ENCODE measurements at places on chromosomes 13 and 19.

DNA sequence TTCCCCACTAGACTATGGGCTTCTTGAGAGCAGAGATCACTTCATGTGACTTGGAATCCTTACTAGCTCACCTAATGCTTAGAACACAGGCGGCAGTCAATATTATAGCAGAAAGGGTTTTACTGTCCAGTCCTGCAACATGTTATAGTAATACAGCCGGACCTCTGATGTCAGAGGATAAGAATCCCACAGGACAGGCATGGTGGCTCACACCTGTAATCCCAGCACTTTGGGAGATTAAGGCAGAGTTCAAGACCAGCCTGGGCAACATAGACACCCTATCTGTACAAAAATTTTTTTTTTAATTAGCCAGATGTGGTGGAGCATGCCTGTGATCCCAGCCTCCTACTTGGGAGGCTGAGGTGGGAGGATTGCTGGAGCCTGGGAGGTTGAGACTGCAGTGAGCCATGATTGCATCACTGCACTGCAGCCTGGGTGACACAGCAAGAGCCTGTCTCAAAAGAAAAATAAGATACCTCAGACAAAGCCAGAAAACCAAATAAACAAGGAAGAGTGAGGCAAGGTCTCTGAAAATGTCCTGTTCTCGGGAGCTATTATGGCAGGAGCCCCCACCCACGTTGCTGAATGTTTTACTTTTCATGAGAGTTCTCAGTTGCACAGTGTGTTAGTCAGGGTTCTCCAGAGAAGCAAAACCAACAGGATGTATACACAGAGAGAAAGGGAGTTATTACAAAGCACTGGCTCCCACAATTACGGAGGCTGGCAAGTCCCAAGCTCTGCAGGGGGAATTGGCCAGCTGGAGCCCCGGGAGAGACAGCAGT is 100.8 kb downstream of the UBL3 start:
- no peak for DNase-seq

- DNase-seq: no peak
Observed at GRCh38 chr19:35715355-35715809, 2.4 kb upstream of the KMT2B start.

- DNase-seq: no peak
Observed at GRCh38 chr13:23007426-23007825, 173.4 kb upstream of the SGCG start.

GRCh38 chr13:52811841-52812240 is 36.6 kb downstream of the PCDH8 start:
- no peak for DNase-seq

DNA sequence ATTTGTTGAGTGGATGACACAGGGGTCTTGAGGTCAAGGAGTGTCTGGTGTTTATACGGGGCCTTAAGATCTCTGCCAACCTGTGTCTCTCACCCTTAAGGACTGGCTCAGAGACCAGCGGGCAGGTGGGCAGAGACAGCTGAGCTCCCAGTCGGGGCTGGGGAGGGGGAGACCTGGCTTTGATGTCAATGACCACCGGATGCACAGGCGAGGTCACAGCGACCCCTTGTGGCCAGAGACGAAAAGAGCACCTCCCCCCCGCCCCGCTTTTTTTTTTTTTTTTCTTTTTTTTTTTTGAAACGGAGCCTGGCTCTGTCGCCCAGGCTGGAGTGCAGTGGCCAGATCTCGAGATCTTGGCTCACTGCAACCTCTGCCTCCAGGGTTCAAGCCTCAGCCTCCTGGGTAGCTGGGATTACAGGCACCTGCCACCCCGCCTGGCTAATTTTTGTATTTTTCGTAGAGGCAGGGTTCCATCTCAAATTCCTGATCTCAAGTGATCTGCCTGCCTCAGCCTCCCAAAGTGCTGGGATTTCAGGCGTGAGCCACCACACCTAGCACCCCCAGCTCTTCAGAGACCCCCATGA is 12.1 kb upstream of the KLK14 start:
- no peak for DNase-seq

GRCh38 chr13:61415058-61415721 is 459 bp downstream of the PCDH20 start:
- peak; percentile 43 for DNase-seq

GRCh38 chr13:74274916-74275315 is 140.7 kb upstream of the KLF12 start:
- DNase-seq: no peak

GRCh38 chr19:12788042-12788681 is 3.1 kb upstream of the JUNB start:
- no peak for DNase-seq

- no peak for DNase-seq
Observed at GRCh38 chr13:112247471-112248405, 128.4 kb upstream of the SPACA7 start.

DNA sequence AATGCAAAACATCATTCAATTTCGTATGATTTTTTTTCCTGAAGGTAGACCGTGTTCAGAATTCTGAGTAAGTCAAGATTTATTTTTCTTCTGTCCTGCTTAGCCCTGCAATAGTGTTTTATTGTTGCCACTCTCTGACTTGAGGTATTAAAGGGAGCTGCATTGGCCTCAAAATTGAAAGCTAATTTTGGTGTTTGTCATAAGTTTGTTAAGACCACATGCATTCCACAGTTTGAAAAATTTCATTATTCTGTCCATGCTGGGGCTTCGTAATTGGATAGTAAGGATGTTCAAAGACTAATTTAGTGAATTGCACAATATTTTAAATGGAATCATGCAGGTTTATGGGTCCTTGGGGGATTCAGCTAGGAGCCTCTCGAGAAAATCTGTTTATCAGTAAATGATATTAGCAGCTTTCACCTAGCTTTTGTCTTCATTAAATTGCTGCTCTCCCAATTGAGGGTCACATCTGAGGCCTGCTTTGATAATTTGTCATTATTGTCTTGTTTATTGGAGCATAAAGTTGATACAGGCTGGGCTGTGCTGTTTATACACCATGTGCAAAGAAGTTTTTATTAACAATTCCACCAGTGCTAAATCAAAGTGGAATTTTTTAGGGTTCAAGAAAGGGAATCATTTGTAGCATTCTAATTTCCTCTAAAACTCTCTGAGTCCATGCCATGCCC is 339.8 kb upstream of the OBI1 start:
- DNase-seq: no peak

DNA sequence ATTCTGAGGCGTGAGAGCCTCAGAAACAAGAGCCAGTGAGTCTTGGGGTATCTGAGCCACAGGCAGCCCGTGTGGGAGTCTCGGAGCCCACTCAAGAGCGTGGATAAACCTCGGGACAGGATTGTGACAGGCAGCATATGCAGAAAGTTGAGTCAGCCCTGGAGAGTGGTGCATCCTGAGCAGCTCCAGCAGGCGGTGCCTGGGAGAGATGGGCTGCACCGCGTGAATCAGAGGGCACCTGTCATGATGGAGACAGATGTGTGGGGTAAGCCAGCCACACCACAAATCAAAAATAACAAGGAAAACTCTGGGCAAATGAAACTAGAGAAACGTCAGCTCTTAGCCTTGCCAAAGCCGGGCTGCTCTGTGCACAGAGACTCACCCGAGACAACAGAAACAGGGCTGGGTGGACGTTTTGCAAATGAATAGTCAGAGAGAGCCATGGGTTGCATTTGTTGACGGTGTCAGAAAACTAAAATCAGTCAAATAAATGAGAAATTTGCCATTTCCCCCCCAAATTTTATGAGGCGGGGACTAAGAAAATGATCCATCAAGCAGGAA is 30.0 kb upstream of the POP4 start:
- DNase-seq: no peak

DNA sequence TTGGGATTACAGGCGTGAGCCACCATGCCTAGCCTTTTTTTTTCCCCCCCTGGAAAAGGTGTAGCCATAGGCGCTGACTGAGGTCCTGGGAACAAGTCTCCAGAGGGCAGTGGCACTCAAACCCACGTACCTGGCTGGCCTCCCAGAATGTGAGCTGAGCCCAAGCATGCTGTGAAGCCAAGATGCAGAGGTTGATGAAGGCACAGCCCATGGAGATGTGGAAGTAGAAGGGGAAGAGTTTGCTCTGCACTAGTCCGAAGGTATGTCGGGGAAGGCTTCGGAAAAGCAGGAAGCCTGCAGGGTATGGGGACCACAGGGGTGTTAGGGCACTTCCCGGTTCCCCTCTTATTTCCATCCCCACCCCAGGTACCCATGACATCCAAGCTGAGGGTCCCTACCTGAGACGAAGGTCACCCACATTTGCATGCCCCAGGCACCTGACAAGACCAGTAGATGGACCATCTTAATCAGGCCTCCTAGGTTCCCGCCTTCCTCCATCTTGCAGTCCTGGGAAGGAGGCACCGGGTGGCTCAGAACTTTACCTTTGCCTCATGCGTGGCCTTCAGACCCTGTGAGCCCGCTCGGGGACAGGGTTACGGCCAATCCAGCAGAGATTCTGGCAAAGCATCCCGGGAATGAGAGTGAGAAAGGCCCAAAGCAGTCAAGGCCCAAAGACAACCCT is 805 bp downstream of the TMEM205 start:
- DNase-seq: no peak

DNA sequence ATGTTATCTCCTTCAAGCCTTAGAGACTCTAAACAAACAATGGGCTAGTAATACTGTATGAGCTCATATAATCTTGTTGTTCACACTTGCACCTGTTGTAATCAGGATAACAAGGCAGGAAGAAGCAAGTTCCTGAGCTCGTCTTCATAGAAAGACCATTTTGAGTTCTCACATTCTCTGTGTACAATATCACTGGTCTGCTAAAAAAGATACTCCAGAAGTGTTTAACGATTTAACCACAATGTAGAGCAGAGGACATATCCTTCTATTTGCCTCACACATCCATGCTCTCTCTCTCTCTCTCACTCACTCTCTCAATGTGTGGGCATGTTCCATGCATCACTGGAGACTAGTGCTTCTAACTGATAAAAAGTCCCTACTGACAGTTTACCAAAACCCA is 122.9 kb downstream of the MIPEP start:
- DNase-seq: no peak

DNA sequence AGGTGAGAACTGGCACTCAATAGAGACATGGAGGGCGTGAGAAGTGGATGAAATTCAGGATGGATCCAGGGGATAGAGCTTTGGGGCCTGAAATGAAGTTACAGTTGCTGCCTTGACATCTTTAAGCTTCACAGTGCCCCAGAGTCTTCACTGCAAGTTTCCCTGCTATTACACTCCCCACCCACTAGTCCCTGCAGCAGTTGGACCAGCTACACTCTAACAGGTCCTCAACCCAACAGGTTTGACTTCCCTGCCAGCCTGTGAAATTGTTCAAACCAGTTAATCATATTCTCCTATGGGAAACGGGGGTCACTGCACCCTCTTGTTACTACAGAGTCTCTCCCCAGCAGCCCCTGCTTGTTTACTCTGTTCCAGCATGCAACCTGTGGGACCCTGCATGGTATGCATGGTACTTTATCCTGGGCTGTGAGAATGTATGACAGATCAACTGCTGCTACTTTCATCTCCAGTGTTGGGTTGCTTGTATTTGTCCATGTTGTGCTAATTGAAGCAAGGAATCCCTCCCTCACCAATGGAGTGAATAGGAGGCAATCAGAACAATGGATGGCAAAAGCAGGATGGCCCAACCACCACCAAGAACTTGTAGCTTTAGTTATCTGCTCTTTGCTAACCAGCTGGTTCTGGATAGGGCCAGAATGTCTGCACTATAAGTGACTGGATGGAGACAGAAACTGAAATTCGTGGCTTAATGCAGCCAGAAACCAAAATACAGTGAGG is 314.2 kb downstream of the OLFM4 start:
- no peak for DNase-seq

GRCh38 chr13:34207334-34207733 is 389.4 kb downstream of the RFC3 start:
- DNase-seq: no peak

DNA sequence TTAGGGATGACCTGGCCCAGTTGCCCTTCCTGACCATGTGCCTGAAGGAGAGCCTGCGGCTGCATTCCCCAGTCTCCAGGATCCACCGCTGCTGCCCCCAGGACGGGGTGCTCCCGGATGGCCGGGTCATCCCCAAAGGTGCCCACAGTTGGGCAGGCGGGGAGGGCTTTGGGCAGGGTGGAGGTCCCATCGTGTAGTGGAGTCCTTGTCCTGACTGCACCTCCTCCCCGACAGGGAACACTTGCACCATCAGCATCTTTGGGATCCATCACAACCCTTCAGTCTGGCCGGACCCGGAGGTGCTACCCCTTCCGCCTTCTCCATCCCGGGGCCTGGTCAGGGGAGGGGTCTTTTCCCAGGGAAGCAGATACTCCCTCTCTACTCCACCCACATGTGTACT is 31.7 kb upstream of the CYP4F8 start:
- DNase-seq: no peak

DNA sequence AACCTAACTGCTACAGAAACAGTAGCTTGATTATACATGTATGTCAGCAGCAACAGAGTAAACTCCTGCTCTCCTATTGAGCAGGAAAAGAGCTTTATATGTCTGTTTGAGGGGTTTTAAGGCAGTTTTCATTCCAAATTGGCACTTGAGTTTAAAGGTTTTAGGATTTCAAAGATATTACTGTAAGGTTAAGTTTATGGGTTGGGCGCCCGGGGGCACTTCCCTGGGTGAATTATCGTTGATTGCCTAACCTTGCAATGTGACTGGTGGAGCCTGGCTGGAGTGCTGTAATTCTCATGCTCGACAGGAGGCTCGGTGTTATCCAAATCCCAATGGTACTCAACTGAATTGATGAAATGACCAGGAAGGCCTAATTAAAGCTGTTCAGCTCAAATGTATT is 1586.1 kb downstream of the OLFM4 start:
- no peak for DNase-seq

DNA sequence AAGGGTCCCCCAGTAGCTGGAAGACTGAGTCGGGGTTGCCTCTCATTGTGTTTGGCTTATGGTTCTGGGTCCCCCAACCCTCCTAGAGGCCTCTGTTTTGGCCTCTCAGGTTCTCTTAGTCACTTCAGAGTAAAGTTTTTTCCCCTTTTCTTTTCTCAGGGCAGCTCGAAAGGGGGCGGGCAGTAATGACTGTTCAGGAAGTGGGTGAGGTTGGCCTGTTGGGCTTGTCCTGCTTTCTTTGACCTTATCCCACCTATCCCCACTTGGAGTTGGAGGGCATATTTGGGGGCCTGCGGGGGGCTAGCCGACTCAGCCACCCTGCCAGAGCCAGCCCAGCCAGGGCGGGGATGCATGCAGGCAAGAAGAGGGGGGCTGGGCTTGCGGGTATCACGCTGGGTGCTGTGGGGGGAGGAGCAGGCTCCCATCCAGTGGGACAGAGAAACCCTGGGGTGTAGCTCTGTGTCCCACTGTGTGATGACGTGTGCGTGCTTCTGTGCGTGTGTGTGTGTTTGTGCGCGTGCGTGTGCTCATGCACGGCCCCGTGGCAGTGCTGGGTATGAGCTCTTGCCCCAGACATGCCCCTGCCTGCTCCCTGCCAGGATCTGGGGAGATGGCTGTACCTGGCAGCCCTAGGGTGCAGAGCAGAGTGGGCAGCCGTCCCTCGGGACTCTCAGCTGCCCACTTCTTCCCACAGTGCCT is 1.4 kb downstream of the CIC start:
- no peak for DNase-seq

DNA sequence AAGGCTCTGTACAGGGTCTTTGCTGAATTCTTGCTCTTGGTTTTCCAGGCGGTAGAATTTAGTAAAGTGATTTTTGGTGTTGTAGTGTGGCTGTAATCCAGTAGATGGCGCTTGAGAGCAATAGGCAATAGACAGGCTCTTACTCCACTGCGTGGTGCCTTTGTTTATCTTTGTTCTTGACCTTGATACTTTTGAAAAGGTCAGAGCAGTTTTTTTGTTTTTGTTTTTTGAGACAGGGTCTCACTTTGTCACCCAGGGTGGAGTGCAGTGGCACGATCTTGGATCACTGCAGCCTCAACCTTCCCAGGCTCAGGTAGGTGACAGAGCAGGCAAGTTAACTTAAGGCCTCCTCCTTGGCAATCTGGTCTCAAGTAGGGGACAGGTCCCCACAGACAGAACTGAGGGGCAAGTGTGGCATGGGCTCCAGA is 12.2 kb upstream of the LILRA5 start:
- DNase-seq: no peak

All from NCI-H510A (cell line).